ENCODE measurements at places on chromosomes 16 and 17. TPM values are rescaled to one million over a fixed set of nuclear protein-coding genes. Genes with fewer than 3 reads are reported as not detected.

DNA sequence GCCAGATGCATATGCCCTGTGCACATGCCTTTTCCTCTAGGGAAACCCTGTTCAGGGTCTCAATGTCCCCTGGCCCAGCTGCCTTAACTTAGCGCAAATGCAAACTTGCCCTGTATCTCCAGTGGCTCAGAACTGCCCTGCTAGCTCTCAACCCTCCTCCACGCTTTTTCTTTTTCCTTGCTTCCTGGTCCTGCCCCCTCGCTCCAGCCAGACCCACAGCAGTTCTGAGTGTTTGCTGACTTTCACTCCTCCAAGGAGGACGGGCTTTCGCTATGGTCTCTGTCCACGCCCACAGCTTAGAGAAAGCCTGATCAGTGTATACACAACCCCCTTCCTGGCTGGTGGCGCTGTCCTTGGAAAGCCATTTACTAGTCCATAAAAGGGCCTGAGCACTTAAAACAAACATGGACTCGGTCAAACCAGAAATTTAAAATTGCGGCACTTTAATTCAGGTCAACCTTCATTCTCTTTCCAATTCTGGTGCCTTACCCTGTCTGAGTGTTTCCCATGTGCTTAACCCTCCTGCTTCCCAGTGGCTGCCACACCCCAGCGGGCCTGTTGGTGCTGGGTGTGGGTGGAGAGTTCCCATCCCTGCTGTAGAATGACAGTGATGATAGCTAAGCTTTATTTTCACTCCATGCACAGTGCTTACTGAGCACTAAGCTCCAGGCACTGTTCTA, 15.6 kb upstream of the TMEM98 start:
- no peak overlapping the region for H3K4me3 ChIP-seq
- no peak overlapping the region for H3K27ac ChIP-seq
- H3K4me1 ChIP-seq, result peaks cover 30% of the 10 kb centered on the region
- DNase-seq, result peak; percentile 3

Gene SMIM22
- total RNA-seq, result not detected

DNA sequence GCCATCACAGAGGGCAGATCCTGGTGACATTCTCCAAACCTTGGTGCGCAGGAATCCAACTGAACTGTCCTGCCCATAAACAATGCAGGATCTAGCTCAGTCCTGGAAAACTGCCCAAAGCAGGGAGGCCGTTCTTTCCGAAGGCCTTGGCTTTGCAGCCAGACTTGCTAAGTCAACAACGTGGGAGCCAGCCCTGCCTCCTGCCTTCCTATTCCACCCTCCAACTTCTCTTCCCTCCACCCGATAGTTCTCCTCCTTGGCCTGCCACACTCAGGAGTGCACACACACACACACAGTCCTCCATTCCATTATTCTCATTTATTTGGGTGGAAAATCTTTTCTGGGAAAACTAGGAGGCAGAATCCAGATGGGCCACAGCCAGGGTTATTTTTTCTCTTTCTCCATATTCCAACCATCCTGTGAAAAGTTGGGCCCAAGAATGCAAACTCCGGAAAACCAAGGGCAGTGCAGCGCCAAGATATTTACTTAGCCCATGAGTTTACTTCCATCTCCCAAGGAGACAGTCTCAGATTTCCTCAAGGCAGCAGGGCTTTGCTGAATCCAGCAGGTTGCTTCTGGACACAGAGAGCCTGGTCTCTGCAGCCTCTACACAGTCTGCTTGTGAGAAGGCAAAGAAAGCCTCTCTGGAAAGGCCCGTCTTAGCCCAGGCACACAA, 15.8 kb downstream of the COPRS start:
- no peaks in the 10 kb centered on the region for H3K4me1 ChIP-seq
- no peak for DNase-seq
- peaks cover 9% of the 10 kb centered on the region for H3K27me3 ChIP-seq

DNA sequence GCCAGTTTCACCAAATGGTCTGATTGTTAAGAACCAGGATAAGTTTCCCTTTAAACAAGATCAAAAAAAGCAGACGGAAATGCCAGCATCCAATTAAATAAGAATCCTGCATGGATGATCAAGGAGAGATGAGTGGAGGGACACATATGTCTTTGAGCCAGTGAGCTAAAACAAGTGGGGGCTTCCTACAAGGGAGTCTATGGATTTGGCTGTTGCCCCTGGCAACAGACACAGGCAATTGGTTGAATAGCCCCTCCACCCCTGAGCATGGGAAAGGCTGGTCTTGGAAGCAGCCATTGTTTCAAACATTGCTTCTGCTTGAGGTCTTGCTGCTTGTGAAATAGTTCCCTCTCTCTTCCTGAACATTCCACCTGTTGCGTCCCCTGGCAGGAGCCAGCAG, 374.7 kb upstream of the ERCC4 start:
- H3K4me3 ChIP-seq, result no peak overlapping the region
- H3K27ac ChIP-seq, result no peak overlapping the region
- H3K27me3 ChIP-seq, result no peaks in the 10 kb centered on the region
- no peaks in the 10 kb centered on the region for H3K36me3 ChIP-seq
- H3K4me1 ChIP-seq, result no peaks in the 10 kb centered on the region

- peak within 1 kb of the TSS; percentile 86 for H3K27ac ChIP-seq
- H3K36me3 ChIP-seq, result peaks cover 13% of the 10 kb centered on the region
- peak; percentile 87 for DNase-seq
Observed at GRCh38 chr17:4899341-4900230, at the start of gene C17orf107. C17orf107 (plus strand) TSS chr17:4899536; CDS start chr17:4899763, 227 bp downstream.

Measured in activated CD4-positive, alpha-beta T cell treated with anti-CD3 and anti-CD28 coated beads, Interleukin-2, amount 10 ng/mL, durations not matched to agents 7 days and 5 days (primary cell).